OCI-LY7 (cell line): ENCODE measurements at places on chromosomes 11 and 22. TPM values are rescaled to one million over a fixed set of nuclear protein-coding genes. Genes with fewer than 3 reads are reported as not detected.

DNA sequence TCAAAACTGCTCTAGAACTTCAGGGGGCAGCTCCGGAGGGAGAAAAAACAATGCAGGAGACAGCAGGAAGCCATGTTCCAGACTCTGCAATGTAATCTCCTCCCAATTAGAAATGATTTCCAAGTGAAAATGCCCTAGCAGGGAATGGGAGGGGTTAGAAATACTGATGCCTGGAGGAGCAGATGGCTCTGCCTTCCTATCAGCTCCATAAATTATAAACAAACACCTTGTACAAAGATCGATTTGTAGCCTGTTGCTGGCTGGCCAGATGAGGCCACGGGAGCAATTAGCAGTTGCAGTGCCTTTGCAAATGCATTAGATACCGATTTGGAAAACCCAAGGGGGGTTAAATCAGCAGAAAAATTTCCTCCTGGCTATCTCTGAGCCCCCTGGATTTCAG is 46.6 kb upstream of the CHRM4 start:
- no peak for DNase-seq

GRCh38 chr11:112558691-112559090 is 298.0 kb upstream of the PLET1 start:
- no peak for DNase-seq

The C11orf21 gene
- 1.9 and 2.5 TPM in 2 replicates for total RNA-seq

DNA sequence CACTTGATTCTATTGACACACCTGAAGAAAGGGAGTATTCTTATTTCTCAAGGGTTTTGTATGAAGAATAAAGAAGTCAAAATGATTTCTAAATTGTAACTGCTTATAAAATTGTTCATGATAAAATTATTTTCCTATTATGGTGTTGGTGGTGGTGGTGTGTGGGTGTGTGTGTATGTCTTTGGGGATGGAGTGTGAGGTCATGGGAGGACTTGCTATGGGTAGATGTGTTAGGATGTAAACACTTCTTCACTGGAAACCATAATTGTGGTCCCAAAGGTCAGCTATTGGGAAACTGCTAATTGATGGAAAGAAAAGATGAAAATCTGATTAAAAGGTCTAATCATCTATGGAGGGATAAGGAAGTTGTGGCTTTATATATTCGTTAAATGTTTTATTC is 5.1 kb downstream of the TRIM22 start:
- DNase-seq = no peak

The SSTR3 gene
- total RNA-seq = 0.30 TPM in 2 replicates

The ARAP1 gene
- total RNA-seq = 96.9 and 106 TPM in 2 replicates
